Suppressor macrophage treated with lipopolysaccharide for 4 hours (primary cell): ENCODE measurements at places on chromosomes 16 and 17.

- DNase-seq = peak; percentile 56
Observed at GRCh38 chr17:45414990-45415881, 17.4 kb downstream of the ARHGAP27 start.

GRCh38 chr17:17351356-17351891 is 48.3 kb downstream of the NT5M start:
- no peak for DNase-seq

DNA sequence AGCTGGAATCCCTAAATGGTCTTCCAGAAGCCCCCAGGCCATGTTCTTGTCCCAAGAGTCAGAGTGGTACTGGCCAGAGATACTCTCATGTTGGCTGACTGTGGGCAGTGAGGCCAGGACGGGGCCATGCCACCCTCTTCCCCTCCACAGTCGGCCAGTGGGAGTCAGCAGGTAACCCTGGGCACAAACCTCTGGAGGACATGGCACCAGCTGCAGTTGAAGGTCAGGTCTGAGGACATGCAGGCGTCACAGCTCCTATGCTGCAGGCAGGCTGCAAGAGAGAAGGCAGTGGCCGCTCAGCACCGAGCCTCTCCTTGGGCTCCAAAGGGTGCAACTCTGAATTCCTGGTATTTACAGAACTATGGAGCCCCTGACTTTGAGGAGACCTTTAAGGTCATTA is 68.2 kb downstream of the PLXDC1 start:
- DNase-seq = no peak

GRCh38 chr17:4179071-4179470 is 36.1 kb downstream of the CYB5D2 start:
- DNase-seq = peak; percentile 27

- no peak for DNase-seq
Observed at GRCh38 chr16:1724491-1724890, 18.5 kb downstream of the MAPK8IP3 start.

DNA sequence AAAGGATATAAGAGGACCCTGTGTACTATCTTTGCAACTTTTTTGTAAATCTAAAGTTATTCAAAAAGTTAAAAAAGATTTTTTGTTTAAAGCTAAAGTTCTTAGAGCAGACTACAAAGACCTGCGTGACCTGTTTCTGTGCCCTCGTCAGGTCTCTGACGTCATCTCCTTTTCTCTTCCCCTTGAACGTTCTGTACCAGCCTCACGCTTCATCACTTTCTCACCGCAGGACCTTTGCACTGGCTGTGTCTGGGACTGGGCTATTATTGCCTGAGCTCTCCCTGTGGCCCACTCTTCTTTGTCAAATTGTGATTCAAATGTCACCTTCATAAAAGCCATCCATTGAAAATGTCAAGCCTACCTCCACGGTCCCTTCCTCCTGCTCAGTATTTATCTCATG is 222.8 kb downstream of the RBFOX1 start:
- DNase-seq = no peak

DNA sequence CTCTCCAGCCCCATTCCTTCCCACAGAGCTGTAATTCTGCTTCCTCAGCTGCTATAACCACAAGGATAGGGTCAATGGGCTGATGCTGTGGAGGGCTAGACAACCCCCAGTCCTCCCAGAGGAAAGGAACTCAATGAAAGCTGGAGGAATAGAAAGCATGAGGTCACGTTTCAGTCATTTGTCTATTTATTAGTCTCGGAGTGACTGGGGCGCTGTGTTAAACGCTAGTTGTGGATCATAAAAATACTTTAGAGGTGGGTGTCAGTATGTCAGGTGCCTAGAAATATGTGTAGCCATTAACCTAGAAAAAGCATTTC is 787 bp upstream of the CCL3L1 start:
- DNase-seq = peak; percentile 100

GRCh38 chr17:48612854-48613691 is 2.0 kb downstream of the HOXB8 start:
- DNase-seq = peak; percentile 45

DNA sequence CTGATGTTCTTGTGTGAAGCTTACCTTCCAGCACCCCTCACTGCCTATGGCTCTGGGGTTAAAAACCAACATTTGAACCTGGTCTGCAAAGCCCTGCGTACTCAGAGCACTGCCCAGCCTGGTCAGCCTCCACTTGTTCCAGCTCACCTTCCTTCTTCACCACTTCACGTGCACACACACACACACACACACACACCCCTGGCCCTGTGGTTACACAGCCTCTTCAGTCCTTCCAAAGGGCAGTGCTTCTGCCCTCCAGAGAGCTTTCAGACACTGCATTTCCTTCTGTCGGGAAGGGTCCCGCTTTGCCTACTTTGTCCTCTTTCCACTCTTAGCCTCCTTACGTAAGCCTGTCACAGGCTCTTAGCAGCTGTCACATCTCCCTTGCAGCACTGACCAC is 9.6 kb upstream of the TMEM220 start:
- no peak for DNase-seq

- no peak for DNase-seq
Observed at GRCh38 chr17:17570798-17571716, 20.5 kb downstream of the PEMT start.

DNA sequence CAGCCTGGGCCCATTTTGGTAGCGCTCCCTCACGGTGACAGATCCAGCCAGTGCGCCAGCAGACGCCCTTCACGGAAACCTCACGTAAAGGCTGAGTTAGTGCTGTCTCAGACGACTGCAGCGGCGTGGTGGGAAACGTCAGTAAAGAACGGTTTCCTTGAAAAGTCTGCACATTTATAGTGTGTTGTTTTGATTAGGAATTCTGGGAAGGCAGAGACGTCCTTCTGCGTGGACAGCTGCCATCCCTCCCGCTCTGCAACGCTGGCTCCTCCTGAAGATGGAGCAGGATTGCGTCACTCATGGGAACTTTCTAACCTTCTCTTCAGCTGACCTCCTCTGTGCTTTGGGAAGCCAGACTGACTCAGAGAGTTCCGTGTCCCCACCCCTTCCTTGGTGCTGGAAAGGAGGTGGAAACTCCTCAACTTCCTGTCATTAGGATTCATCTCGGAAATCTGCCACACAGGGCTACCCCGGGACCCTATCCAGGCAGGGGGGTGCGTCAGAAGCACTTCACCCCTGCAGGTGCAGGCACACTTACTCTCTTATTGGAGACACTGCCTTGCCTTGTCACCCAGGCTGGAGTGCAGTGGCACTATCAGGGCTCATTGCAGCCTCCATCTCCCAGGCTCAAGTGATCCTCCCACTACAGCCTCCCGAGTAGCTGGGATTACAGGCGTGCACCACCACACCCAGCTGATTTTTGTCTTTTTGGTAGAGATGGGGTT is 24.3 kb upstream of the CRISPLD2 start:
- peak; percentile 71 for DNase-seq

DNA sequence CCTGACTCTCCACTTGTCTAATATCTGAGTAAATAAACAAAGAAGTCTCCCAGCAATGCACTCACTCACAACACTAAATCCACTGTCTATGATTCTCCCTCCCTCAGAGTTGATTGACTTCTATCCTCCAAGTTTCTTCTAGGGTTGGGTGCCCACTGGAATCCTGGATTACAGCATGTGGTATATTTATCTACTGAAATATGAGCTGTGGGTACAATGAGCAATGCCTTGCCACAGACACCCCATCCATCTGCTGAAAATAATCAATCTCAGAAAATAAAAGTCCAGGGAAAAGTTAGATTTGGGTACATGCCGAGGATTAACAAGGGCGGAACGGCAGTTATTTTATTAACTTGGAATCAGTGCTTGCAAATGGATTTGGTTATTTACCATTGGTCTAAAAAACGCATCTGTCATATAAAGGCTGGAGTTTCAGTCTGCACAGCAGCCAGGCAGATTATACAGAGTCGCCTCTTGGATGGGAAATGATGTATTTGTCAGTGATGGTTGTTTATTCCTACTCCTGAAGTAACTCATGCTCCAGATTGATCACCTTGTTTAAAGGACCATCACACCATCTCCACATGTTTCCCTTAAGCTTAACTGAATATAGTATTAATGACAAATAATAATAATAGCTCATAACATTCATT is 193.9 kb upstream of the SOX9 start:
- DNase-seq = no peak

- peak; percentile 63 for DNase-seq
Observed at GRCh38 chr17:29115961-29116803, 64.0 kb downstream of the MYO18A start.

GRCh38 chr17:31130286-31131224 is 35.8 kb downstream of the NF1 start:
- no peak for DNase-seq

GRCh38 chr17:19278729-19279128 is 41.6 kb downstream of the EPN2 start:
- no peak for DNase-seq

GRCh38 chr16:6573577-6573976 is 759.1 kb upstream of the RBFOX1 start:
- no peak for DNase-seq

DNA sequence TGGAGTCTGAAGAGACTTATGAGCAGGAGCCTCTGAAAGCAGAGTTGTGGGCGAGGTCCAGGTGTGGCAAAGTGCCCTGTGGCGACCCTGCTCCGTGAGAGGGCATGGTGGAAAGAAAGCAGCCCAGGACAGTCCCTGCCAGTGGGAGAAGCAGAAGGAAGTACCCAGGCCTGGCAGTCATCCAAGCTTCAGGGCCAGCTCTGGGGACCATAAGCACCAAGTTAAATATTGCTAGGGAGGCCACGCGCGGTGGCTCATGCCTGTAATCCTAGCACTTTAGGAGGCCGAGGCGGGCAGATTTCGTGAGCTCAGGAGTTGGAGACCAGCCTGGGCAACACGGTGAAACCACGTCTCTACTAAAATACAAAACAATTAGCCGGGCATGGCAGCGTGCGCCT is 4.9 kb upstream of the ASGR1 start:
- DNase-seq = peak; percentile 64

- no peak for DNase-seq
Observed at GRCh38 chr17:30565073-30565935, 88.1 kb downstream of the GOSR1 start.

- DNase-seq = no peak
Observed at GRCh38 chr17:76145231-76146052, 4.4 kb upstream of the FOXJ1 start.

GRCh38 chr16:55682086-55682485 is 26.3 kb downstream of the SLC6A2 start:
- DNase-seq = no peak

DNA sequence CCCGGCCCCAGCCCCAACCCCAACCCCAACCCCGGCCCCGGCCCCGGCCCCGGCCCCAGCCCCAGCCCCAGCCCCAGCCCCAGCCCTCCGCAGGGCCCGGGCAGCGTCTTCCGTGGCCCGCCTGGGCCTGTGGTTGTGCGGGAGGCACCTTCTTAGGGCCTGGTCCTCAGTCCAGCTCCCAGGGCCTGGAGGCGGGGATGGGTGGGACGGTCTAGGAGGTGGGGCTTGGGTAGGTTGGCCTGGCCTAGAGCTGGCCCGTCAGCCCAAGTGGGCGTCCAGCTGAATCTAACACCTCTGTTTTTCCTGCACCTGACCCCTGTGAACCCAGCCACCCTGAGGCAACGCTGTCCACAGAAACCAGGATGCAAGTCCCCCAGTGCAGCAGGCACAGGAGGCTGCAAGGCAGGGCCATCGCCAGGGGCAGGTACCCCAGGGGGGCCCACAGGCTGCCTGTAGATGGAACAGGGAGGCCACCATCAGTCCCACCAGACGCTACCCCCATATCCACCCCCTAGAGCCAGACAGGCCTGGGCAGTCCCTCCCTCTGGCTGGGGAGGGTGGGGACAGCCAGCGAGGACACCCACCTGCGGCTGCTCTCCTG is 8.8 kb downstream of the MSLN start:
- DNase-seq = no peak

DNA sequence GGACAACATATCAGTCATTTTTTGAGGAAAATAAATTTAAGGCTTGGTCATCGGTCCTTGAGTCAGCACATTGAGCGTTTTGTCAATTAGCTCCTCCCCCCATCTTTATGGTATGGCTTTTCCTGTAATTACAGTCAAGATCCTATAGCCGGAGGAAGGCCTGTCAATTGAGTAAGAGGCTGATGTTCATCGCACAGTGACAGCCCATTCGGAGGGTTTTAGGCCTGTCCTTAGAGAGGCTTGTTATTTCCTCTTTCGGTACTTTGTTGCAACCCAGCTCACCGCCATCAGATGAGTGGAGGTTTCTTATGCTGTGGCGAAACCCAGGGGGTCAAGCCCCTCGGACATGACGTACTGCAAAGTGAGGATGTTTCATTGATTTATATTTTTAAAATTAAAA is 395.2 kb downstream of the WWOX start:
- DNase-seq = peak; percentile 42

DNA sequence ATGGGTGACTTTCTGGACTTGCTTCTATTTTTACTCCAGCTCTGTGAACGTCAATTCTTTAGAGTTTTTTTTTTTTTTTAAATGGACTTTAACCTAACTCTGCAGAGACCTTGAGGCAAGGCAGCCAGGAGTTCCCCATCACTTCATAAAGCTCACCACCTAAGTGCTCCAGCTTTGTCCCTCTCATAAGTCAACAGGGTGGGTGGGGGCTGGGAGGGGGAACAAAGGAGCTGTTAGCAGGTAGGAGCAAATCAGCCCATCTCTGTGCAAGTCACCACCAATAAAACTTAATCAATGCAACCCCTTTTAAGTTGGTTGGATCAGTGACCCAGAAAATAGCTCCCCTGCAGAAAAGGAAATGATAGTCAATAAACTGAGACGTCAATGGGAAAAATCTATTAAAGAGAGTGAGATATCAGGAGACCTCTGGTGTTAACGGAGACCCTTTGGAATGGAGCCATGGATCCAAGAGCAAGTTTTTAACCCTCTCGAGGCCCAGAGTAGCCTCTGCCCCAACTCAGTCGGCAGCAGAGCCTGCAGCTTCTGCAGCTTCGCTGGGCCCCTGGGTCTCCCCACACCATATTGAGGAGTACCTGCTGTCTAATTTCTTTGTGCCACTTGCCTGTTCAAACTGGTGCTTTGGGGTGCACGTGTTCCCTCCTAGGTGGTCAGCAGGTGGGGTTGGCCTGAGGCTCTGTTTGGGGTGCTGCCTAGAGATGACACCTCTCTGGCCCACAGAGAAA is 27.6 kb upstream of the ETV4 start:
- no peak for DNase-seq

DNA sequence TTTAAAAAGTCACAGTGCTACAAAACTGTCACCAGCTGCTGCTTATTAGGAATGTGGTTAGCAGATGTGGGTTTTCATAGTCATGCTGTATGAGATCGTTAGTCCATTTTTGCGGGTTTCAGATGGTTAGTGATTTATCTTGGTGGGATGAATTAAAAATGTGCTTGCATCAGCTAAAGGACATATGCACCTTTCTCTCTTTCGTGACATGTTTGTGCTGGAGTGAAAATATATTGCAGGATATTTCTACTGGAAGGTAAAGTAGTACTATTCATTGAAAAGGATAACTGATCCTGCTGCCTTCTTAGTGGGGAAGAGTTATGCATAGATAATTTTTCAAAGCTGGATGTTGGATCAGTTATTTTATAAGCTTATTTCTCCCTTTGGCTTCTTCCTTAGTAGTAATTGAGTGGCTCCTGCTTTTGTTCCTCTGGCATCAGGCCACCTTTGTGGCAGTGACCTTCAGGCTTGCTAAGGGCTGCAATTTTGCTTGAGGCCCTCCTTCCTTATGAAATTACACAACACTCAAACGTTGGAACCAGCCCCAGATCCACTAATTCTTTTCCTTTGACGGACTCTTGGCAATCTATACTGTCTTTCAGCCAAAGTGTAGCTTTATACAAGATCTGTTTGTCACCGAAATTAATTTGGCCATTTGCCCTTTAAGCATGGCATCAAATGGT is 7.5 kb upstream of the SNTB2 start:
- DNase-seq = peak; percentile 35

GRCh38 chr16:12206098-12206748 is 229.7 kb downstream of the SNX29 start:
- DNase-seq = peak; percentile 28

- DNase-seq = no peak
Observed at GRCh38 chr16:21570676-21571017, 28.7 kb upstream of the METTL9 start.

GRCh38 chr16:35411156-35411555 is 1951.7 kb downstream of the TP53TG3F start:
- DNase-seq = no peak
